Stimulated activated CD8-positive, alpha-beta memory T cell treated with anti-CD3 and anti-CD28 coated beads, Interleukin-15, amount 100 ng/mL, for 4 hours (primary cell): ENCODE measurements at places on chromosomes 6 and 20.

DNA sequence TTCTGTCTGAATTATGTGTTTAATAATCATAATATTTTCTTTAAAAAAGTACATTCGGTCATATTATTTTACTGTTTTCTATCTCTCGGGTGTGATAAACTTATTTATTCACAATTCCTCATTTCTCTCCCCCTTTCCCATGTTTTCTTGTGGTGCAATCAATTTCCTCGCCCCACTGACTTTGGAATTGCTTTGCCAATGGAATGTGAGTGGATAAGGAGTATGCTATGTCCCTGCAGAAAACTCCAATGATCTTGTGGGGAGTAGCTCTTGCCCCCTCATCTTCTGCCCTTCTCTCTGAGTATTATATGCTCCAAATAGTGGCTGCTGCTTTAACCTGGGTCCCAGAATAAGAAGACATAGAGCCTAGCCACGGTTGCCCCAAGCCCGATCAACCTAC is 64.1 kb downstream of the HMGN3 start:
- no peak for DNase-seq

DNA sequence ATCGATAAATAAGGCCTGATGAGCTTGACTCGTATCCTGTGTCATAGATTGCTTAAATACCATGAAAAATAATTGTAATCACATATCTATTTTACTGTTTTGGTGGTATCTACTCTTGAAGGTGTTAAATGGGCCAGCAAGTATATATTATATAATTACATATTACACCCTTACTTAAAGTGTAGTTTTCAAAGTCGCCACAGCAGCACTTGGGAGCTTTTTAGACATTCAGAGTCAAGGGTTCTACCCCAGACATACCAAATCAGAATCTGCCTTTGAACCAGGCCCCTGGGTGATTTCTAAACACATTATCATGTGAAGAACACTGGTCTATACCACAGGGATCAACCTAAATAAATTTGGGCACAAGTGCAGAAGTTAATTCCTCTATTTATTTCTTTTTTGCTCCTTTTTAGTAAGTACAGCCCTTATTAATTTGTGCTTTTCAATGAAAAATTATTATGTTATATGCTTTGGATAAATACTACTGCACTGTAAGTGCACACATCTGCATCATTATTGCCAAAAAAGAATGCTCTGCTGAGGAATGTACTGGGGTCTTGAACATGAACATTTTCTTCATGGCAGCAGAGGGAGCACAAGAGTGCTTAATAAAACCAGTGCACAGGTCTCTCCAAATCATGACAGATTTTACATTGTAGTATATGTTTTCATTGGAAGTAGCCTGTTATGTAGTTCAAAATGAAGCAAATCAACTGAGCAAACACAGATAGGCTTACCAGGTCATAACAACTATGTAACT is 3.1 kb upstream of the ATXN1 start:
- no peak for DNase-seq

- peak; percentile 22 for DNase-seq
Observed at GRCh38 chr20:48766961-48767960, 60.5 kb downstream of the PREX1 start.

DNA sequence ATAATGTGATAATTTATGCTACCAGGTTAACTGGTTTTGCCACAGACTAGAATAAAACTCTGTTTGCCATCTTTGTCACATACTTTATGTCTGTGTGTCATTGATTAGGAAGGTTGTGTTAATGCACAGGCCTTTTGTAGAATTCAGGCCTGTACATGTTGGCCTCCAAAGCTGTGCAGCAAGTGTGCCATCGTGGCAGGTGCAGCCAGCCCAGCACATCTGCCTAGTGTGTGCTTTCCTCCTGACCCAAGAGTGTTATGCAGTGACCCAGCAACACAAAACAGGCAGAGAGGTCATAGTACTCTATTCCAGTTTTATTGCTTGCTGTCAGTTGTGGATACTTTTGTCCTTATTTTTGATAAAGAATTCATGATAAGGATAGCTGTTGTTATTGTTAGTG is 3.7 kb downstream of the MAP3K4 start:
- DNase-seq, result no peak

GRCh38 chr6:25229671-25230321 is 49.4 kb upstream of the CARMIL1 start:
- DNase-seq, result no peak

DNA sequence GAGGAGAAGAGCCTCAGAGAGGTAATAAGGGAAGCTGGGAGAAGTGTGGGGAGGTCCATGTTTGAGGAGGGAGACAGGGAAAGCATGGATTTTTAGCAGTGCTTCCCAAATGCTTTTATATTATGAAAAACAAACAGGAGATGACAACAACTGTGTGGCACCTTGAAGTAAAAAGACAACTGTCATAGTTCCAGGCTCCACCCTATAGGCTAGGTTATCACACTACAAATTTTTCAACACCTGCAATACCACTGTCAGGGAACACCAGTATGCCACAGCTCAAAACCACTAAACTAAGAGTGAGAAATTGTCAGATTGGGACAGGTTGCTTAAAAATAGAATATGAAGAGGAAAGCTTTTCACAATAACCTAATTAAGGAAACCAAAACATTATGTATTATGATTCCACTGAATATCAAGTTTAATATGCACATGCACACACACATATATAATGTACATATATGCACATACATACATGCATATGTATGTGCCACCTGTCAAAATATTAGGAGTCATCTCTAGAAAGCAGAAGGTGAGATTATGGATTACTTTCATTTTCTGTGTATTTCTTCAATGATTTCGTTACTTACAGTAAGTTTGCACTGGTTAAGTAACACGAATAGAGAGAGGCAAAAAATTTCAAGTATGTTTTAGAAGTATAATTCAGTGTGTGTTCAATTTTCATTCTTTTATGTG is 261.2 kb downstream of the PTPRK start:
- DNase-seq, result no peak

DNA sequence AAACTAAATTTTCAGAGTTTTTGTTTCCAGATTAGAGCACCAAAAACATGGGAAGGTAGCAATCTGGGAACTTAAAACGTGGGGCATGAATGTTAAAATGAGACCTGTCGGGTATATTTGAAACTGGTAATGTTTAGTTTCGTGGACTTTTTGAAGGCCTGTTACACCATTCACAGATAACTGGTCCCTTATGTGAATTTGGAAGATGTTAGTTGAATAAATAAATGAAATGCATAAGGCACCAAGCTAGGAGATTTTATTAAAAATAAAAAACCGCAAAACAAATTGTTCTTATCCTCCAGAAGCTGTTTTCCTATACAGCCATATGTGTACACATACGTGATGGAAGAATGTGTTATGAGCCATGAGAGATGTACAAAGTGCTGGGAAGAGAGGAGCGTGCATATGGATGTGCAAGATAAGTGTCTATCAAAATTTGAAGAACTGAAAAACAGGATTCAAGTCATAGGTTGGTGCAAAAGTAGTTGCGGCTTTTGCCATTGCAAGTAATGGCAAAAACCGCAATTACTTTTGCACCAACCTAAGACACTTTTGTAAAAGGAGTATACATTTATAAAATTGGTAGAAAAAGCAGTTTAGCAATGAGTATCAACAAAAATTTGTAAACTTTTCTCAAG is 700 bp upstream of the MCUR1 start:
- no peak for DNase-seq

DNA sequence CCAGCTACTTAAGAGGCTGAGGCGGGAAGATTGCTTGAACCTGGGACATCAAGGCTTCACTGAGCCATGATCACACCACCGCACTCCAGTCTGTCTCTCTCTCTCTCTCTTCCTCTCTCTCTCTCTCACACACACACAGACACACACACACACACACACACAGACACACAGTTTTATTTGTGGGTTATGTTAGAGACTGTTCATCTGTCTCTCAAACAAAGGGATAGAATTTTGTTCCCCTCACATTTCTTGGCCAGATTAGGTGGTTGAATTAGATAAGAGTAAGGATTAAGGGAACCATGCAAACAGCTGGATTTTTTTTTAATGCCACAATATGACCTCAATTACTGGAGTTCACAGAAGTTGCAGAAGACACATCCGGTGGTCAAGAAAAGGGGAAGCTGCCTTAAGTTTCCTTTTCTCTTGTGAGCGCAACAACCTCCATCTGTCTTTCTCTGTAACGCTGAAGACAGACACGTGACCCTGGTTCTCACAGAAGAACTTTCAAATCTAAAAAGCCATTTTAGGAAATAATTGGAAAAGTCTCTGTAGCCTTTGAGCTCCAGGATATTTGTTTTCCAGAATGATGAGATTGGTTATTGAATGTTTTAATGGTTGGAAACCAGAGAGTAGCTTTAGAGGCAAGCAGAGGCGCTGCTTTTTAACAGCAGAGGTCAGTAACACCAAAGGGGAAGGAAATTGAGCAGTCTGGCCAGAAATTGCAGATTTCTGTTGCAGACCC is 32.9 kb upstream of the LGSN start:
- no peak for DNase-seq

DNA sequence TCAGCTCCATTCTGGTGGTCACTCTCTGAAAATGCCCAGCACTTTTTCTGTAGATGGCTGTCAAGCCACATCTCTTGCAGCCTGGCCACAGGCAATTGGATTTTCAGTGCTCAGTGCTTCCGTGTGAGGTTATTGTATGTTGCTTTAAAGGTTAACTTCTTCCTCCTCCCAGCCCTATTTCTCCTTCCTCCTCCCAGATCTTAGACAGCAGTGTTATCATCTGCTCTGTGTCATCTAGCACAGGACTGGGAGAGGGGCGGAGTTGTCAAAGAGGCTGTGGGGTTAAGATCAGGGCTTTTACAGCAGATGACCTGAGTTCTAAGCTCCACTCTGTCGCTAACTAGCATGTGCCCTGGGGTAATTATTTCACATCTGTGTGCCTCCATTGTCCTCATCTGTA is 129.0 kb downstream of the PHACTR3 start:
- DNase-seq, result no peak

- DNase-seq, result no peak
Observed at GRCh38 chr20:17992224-17992637, 23.4 kb downstream of the MGME1 start.

DNA sequence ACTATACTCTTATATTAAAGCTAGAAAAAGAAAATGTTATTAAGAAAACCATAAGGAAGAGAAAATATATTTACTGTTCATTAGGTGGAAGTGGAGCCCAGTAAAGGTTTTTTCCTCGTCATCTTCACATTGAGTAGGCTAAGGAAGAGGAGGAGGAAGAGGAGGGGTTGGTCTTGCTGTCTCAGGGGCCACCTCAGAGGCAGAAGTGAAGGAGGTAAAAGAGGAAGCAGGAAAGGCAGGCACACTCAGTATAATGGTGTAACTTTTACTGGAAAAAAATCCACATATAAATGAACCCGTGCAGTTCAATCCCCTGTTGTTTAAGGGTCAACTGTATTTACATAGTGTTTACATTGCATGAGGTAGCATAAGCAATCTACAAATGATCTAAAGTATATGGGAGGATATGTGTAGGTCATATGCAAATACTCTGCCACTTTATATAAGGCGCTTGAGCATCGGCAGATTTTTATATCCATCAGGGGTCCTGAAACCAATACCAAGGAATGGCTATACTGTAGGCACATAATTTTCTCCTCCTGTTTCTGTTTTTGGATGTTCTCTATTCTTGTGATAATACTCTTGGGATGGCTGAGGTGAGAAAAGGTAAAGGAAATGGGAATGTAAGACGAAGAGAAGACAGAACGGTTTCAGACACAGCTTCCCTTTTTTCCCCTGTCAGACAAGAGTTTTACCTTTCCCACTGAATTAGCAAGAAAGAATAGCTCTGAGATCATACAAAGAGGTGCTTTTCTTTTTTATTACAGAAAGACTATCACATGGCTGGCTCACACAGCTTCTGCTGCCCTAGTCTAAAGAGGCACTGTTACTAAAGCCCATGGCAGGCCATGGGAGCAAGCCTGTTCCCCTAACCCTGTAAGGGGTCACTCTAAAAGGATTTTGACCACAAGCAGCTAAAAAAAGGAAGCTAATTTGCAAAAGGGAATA is 59.9 kb downstream of the NUDT3 start:
- DNase-seq, result no peak

GRCh38 chr6:14270925-14271788 is 153.6 kb downstream of the CD83 start:
- DNase-seq, result peak; percentile 7

GRCh38 chr6:84762220-84763002 is 2.0 kb downstream of the TBX18 start:
- no peak for DNase-seq

DNA sequence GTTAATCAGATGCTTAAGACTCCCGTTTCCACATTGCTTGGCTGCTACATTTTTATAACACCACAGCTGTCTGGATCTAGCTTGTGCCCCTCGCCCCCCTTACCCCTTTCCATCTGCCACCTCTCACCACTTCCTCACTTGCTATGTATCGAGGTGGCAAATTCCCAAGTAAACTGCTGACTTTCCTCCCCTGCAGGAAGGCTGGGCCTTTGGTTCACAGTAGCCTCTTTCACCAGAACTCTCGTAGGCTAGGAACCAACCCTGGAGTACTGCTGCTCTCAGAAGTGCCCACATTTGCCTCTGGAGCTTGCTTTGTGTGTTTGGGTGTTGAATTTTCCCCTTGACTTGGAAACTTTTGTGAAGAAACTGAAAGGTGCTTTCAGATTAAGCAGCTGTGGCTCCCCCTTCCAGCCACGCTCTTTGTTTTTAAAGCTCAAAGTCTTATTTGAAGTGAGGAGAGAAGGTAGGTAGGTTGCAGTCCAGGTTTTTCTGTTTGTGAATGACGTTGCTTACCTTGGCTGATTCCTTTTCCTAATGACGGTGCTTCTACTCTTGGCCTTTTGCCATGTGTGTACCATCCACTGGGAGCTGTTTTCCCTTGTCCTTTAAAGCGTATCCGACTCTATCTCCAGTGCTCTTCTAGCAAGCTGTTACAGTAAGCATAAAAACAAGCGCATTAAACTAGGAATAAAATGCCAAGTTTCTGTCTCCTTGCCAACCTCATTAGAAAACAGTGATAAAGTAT is 90.4 kb downstream of the CARMIL1 start:
- DNase-seq, result no peak

- no peak for DNase-seq
Observed at GRCh38 chr20:12072954-12073264, 155.2 kb downstream of the BTBD3 start.

DNA sequence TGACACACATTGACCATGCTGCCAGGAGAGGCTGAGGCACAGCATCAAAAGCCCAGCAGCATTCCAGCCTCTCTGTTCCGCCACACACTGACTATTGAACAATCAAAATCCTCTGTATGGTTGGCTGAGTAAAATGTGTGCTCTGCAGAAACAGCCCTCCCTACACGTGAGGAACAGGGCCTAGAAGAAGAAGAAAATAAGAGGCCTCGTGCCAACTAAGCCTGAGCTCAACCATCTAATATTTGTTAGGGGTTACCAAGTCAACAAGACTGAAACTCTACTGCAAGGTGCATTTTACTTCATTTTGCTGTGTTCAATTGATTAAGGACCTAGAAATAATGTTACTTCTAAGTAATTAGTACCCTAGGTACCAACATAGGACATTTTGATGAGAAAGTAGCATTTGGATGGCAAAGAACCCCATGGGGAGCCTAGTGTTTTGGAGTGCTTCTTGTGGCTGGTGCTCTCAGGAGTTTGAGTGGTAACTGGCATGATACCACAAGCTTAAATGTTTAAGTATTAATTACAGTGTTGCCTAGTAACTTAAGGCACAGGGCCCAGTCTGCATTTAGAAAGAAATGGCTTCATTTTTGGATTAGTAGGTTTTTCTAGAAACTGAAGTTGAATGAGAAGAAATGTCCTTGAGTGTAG is 146.6 kb upstream of the PLN start:
- no peak for DNase-seq

- DNase-seq, result no peak
Observed at GRCh38 chr6:64683682-64684081, 1023.3 kb downstream of the EYS start.
